ENCODE measurements at places on chromosomes 7 and 10. TPM values are rescaled to one million over a fixed set of nuclear protein-coding genes. Genes with fewer than 3 reads are reported as not detected.
A peak's percentile ranks its signal among the peaks of the same experiment; 100 is the strongest.

Gene EPO
- total RNA-seq, result not detected

Gene COL13A1
- 13.6 TPM for total RNA-seq

DNA sequence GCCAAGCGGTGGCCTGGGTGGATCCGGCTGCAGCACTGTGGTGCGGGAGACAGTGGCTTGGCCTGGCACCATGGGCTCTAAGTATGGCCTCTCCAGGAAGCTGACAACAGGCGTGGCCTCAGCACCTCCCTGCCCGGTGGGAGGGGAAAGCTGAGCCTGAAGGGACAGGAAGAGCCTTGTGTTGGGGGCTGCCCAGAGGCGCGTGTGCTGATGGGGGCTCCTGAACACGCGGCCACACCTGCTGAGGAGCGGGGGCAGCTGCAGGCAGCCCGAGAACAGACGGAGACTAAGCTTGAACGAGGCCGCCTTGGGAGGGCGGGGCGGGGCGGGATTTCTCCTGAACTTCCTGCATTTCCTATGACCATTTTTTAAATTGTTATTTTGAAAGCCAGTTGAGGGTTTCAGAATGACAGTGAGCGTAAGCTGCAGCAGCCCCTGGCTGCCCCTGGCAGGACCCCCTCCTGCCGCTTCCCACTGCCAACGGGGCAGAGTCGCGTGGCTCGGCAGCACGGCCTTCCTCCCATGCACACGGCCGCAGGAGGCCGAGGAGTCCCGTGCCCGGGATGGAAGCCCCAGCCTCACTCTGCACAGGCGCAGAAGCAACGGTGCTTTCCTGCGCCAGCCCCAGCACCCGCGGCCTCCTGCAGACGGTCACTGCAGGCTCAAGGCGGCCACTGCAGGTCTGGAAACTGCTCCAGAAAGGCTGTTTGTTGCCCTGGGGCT lies 43.2 kb downstream of the DPYSL4 start:
- no peaks in the 10 kb centered on the region for H3K4me1 ChIP-seq
- H3K4me3 ChIP-seq, result no peak overlapping the region
- no peak overlapping the region for H3K27ac ChIP-seq
- H3K27me3 ChIP-seq, result no peaks in the 10 kb centered on the region
- no peaks in the 10 kb centered on the region for H3K36me3 ChIP-seq

DNA sequence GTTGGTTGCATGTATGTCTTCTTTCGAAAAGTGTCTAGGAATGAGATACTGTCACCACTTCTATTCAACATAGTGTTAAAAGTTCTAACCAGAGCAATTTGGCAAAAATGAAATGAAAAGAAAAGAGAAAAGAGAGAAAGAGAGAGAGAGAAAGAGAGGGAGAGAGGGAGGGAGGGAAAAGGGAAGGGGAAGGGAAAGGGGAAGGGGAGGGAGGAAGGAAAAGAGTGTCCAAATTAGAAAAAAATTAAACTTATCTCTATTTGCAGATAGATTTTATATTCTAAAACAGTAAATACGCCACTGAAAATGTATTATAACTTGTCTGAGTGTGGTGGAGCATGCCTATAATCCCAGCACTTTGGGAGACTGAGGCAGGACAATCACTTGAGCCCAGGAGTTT lies 16.2 kb downstream of the DDX56 start:
- no peak for DNase-seq
- H3K4me1 ChIP-seq, result no peaks in the 10 kb centered on the region
- no peak overlapping the region for H3K27ac ChIP-seq
- no peak overlapping the region for H3K4me3 ChIP-seq
- no peaks in the 10 kb centered on the region for H3K27me3 ChIP-seq

GRCh38 chr10:123703195-123703790 lies 37.1 kb downstream of the GPR26 start:
- H3K4me1 ChIP-seq, result no peaks in the 10 kb centered on the region
- no peaks in the 10 kb centered on the region for H3K36me3 ChIP-seq
- no peak for DNase-seq
- no peaks in the 10 kb centered on the region for H3K27me3 ChIP-seq
- no peak overlapping the region for H3K27ac ChIP-seq
- no peak overlapping the region for H3K4me3 ChIP-seq

DNA sequence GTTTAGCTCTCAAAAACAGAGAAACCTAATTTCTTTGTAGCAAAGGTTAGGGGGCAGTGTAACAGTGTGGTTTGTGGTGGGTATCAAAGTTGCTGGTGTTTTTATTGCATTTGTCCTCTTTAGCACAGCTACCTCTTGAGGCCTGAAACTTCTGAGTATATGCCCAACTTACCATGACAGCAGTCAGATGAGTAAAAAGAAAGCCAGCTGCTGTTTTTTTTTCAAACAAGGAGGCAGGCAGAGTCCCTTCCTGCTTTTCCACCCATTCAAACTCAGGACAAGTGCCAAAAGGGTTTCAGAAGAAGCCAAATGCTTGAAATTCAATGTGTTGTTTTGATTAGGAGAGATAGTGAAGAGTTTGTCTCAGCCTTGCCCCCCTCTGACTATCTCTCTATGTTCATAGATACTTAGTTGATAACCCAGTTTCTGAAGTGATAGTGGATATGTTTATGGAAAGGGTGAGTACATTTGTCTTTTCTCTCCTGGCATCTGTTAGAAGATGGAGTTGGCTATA lies 23.1 kb downstream of the GBF1 start:
- H3K4me1 ChIP-seq, result peaks cover 21% of the 10 kb centered on the region
- no peaks in the 10 kb centered on the region for H3K27me3 ChIP-seq
- no peak for DNase-seq

Gene LLCFC1
- total RNA-seq, result not detected

DNA sequence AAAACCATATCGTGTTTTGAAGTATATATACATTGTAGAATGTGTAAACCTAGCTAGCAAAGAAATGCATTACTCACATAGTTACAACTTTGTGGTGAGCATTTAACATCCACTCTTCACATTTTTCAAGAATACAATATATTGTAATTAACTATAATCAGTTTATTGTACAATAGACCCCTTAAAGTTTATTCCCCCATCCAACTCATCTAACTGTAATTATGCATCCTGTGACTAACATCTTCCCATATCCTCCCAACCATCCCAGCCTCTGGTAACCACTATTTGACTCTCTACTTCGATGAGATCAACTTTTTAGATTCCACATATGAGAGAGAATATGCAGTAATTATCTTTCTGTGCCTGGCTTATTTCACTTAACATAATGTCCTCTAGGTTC lies 526.4 kb downstream of the KIF20B start:
- no peaks in the 10 kb centered on the region for H3K4me1 ChIP-seq
- no peak overlapping the region for H3K4me3 ChIP-seq
- H3K36me3 ChIP-seq, result no peaks in the 10 kb centered on the region
- H3K27me3 ChIP-seq, result no peaks in the 10 kb centered on the region

DNA sequence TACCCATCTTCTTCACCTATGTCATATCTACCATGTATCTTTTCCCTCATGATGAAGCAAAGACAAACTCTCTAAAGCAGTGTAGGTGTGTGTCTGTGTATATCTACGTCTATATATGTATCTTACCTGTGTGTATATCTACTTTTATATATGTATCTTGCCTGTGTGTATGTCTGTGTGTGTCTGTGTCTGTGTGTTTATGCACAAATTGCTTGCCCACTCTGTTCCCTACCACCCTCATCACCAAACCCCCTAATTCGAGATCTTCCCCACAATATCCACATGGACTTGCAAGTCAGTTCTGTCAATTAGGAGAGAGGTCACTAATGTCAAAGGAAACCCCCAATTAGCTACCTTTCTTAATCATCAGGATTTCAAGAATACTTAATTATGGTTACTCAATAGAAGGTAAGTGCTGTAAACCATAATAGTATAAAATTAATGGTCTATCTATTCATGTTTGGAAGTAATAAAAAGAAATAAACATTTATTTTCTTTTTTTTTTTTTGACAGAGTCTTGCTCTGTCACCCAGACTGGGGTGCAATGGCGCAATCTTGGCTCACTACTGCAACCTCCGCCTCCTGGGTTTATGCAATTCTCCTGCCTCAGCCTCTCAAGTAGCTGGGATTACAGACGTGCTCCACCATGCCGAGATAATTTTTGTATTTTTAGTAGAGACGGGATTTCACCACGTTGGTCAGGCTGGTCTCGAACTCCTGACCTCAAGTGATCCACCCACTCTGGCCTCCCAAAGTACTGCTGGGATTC lies 43.6 kb downstream of the ANKRD61 start:
- H3K4me1 ChIP-seq, result no peaks in the 10 kb centered on the region
- H3K27me3 ChIP-seq, result no peaks in the 10 kb centered on the region
- no peak overlapping the region for H3K4me3 ChIP-seq
- H3K27ac ChIP-seq, result no peak overlapping the region

DNA sequence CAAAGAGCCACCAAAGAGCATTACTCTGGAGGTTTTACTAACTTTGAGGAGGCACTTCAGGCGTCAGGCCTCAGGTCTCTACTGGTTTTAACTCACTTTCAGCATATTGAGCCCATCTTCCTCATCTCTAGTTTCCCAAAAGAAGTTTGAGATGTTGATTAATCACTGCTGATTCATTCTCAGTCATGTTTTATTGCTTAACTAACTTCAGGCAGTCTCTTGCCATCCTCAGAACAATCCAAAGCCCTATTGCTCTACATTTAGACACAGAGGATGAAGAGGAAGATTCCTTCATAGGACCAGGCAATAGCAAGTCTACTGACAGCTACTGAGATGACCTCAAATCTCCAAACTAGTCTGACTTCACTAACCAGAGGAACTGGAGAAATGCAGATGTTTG lies 39.1 kb upstream of the BET1 start:
- H3K36me3 ChIP-seq, result no peaks in the 10 kb centered on the region
- no peaks in the 10 kb centered on the region for H3K4me1 ChIP-seq
- H3K27me3 ChIP-seq, result no peaks in the 10 kb centered on the region
- H3K4me3 ChIP-seq, result no peak overlapping the region

GRCh38 chr10:79904671-79905321 lies 44.1 kb downstream of the SFTPD start:
- no peaks in the 10 kb centered on the region for H3K4me1 ChIP-seq
- no peaks in the 10 kb centered on the region for H3K36me3 ChIP-seq
- peak overlapping the region; percentile 72 for H3K4me3 ChIP-seq
- DNase-seq, result peak; percentile 92

- H3K36me3 ChIP-seq, result no peaks in the 10 kb centered on the region
- H3K4me1 ChIP-seq, result peaks cover 3% of the 10 kb centered on the region
- DNase-seq, result peak; percentile 28
- H3K27me3 ChIP-seq, result no peaks in the 10 kb centered on the region
- H3K4me3 ChIP-seq, result no peak overlapping the region
These were observed 184.7 kb downstream of the DIP2C start for GRCh38 chr10:504806-505205.

DNA sequence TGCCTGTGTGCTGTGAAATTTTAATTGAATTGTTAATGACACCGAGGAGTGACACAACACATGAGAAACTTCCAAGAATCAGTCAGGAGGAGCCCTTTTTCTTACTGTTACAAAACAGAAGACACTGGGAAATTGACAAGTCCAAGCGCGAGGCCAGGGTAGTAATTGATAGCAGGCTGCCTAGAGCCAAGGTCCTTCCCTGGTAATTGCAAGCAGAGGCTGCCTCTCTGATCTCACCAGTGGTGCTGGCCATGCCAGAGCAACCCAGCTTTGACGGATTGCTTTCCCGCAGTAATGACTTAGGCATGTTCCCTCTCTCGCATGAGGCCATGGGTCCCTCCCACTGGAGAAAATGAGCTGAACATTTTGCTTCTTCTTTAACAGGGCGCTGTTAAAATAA lies 111.5 kb downstream of the LRMDA start:
- H3K36me3 ChIP-seq, result no peaks in the 10 kb centered on the region
- no peak overlapping the region for H3K27ac ChIP-seq
- H3K27me3 ChIP-seq, result no peaks in the 10 kb centered on the region

Gene FRAT2
- total RNA-seq, result 5.5 TPM

GRCh38 chr7:23811540-23811939 lies 101.5 kb downstream of the STK31 start:
- no peak overlapping the region for H3K4me3 ChIP-seq
- H3K27me3 ChIP-seq, result no peaks in the 10 kb centered on the region
- H3K27ac ChIP-seq, result no peak overlapping the region

DNA sequence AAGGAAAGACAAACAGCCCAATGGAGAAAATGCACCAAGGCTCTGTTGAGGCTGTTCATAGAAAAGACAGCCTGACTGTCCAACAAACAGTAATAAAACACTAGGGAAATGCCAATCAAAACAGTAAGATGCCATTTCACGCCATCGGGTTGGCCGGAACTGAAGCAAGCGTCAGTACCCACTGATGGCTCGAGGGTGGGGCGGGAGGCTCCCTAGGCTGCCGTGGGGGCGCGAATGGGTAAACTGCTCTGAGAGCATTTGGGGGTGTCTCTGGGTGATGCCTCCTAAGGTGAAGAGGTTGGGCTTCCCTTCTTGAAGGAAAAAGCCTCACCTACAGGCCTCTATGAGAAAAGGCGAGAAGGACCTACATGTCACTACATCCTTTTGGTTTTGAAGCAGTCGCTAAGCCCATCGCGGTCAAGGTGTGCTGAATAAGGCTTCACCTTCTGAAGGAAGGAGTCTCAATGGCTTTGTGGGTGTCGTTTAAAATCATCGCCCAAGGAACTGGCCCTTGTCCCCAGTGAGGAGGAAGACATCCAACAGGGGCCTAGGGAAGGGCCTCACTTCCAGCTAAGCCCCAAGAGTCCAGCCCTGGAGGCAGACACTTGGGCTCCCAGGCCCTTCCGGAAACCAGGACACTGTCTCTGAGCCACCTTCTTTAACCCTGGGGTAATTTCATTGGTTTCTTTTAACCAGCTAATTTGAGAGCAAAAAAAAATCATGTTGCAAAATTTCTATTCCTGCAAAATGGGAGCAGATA lies 98.5 kb upstream of the PPP2R2D start:
- H3K27ac ChIP-seq, result no peak overlapping the region
- H3K27me3 ChIP-seq, result no peaks in the 10 kb centered on the region
- H3K36me3 ChIP-seq, result no peaks in the 10 kb centered on the region
- no peaks in the 10 kb centered on the region for H3K4me1 ChIP-seq
- no peak overlapping the region for H3K4me3 ChIP-seq

DNA sequence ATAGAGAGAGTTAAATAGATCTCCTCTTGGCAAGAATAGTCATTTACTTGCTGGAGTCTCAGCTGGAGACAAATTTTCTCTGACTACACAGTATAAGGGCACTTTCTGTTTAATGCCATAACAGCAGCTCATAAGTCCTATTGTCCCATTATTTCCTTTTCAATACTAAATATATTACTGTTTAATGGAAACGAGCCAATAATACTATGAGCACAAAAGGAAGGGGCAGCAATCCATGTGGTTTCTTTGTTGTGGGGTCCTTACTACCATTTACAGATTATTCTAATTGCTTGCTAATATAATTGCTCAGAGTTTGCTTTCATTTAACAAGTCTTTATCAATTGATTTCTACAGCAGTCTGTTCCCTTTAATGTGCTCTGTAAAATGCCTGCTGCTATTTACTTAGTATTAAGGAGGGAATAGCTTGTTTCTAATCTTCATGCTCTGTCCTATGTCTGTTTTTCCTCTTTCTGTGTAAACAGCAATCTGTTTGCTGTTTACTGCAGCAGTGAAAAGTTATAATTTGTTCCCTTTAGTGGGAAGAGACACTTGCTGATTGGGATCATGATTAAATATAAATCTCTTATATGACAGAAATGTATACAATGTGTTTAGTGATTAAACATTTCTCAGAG lies 296.2 kb upstream of the SMIM30 start:
- no peak for DNase-seq
- H3K36me3 ChIP-seq, result no peaks in the 10 kb centered on the region
- no peaks in the 10 kb centered on the region for H3K27me3 ChIP-seq
- no peak overlapping the region for H3K4me3 ChIP-seq
- no peaks in the 10 kb centered on the region for H3K4me1 ChIP-seq

- no peak overlapping the region for H3K4me3 ChIP-seq
- no peaks in the 10 kb centered on the region for H3K4me1 ChIP-seq
- H3K27me3 ChIP-seq, result no peaks in the 10 kb centered on the region
- H3K36me3 ChIP-seq, result peaks cover 4% of the 10 kb centered on the region
These were observed 153.5 kb downstream of the PIP4K2A start for GRCh38 chr10:22560913-22561239.

Gene TWNK
- total RNA-seq, result 5.7 TPM

GRCh38 chr10:21929070-21929469 lies 74.5 kb downstream of the DNAJC1 start:
- no peak for DNase-seq
- no peak overlapping the region for H3K4me3 ChIP-seq
- no peak overlapping the region for H3K27ac ChIP-seq
- no peaks in the 10 kb centered on the region for H3K27me3 ChIP-seq
- no peaks in the 10 kb centered on the region for H3K36me3 ChIP-seq

Data from aorta (tissue), 5 donors.